Stimulated activated CD8-positive, alpha-beta memory T cell treated with anti-CD3 and anti-CD28 coated beads, Interleukin-15, amount 100 ng/mL, for 24 hours (primary cell): ENCODE measurements at places on chromosomes 11 and 22.

DNA sequence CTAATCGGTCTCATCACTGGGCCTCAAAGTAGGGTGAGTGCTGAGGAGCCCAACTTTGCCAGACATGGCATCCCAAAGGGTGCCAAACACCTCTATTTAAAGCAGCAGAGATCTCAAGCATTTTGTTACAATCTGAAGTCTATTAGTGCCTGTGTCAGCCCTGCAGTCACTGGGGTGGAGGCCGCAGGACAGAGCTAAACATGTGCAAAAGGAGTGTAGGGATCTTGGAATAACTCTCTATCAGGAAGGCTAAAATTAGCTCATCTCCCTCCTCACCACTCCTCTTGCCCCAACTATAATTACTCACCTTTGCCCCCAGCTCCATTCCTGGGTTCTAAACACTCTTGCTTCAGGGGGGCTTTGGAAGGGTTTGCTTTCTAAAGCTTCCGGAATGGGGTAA is 87.5 kb downstream of the TIMP3 start:
- DNase-seq, result no peak

DNA sequence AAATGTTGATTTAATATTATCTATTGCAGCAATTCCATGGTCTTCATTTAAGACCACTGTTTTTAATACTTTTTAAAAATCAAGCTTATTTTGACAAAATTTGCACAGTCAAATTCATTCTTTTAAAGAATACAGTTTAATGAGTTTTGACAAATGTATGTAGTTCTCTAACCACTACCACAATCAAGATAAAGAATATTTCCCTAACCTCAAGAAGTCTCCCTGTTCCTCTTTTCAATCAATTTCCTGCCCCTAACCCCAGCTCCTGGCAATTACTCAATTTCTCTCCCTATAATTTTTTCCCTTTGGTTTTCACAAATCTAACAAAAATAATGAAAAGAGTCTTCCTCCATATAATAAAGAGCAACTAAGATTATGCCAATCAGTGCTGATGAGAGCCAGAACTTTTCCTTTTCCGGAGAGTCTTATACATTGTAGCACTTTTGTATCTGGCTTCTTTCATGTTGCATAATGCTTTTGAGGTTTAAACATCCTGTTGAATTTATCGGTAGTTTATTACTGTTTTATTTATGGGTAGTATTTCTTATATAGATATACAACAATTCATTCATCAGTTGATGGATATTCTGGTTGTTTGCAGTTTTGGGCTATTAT is 231.7 kb downstream of the AASDHPPT start:
- DNase-seq, result no peak

DNA sequence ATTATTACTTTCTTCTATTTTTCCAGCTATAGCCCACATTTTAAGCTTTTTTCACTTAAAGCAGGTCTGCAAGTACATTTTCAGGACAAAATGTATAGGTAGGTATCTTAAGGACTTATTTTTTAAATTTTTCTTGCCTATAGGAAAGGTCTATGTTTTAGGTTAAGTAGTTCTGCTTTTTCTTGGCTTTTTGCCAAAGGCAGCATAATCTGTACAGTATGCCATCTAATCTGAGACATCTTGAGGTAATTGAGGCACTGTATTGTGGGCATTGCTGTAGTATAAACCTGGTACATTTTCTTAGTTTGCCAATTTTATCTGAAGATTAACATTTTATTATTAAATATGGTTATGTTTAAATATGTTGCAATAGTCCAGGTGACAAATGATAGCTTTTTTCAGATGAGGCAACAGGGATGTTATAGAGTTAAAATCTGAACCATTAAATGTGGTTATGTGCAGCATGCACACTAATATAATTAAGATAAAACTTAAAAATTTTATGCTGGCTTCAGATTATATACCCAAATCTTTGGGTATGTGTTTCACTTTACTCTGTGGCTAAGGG is 42.9 kb downstream of the QSER1 start:
- DNase-seq, result no peak

DNA sequence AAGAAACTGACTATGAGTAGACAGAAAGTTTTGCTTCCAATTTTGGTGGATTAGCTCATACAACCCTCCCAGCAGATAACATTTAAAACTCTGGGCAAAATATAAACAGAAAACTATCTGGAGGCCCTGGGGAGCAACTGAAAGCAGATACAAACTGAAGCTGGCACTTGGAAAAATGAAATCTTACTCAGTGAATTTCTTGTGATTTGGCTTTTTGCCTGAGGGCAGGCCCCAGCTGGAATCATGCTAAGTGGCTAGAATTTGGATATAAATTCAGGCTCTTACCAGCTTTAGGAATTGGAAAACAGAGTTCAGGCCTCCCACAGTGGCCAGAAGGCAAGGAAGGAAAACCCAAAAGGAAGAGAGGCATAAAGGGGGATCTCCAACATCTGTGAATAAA is 85.8 kb downstream of the EFCAB6 start:
- no peak for DNase-seq
